ENCODE measurements at places on chromosomes 13 and 19. TPM values are rescaled to one million over a fixed set of nuclear protein-coding genes. Genes with fewer than 3 reads are reported as not detected.

The IGFL1 gene
- not detected for total RNA-seq

The PNMA8A gene
- total RNA-seq, result 2.1 TPM

The ZNF763 gene
- total RNA-seq, result 2.5 TPM

The MBD3L2 gene
- total RNA-seq, result not detected

The CEACAM7 gene
- total RNA-seq, result not detected

The GPR4 gene
- not detected for total RNA-seq

The NANOS3 gene
- total RNA-seq, result not detected

The DLEU7 gene
- total RNA-seq, result not detected

The BCAM gene
- total RNA-seq, result 4.3 TPM

The POGLUT2 gene
- total RNA-seq, result 18.0 TPM

The KIR3DL1 gene
- total RNA-seq, result not detected

The TMEM86B gene
- total RNA-seq, result 2.5 TPM
